ENCODE measurements at places on chromosomes 16 and 17.

DNA sequence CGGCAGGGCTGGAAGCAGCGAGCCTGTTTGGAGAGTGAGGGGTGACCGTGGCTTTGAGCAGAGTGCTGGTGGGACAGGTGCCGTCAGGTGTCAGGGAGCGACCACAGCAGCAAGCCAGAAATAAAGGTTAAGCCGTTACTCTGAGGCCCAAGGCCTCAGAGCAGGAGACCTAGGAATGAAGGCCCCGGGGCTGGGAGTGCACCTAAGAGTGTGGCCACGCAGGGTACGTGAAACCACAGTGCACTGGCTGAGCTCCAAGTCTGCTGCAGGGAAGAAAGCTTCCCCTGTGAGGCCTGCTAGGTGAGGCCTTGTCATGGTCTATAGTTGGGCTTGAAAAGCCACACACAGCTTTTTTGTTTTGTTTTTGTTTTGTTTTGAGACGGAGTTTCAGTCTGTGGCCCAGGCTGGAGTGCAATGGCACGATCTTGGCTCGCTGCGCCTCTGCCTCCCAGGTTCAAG is 8.7 kb downstream of the CLUAP1 start:
- no peak overlapping the region for H3K27ac ChIP-seq
- peaks cover 52% of the 10 kb centered on the region for H3K36me3 ChIP-seq
- no peaks in the 10 kb centered on the region for H3K4me1 ChIP-seq

DNA sequence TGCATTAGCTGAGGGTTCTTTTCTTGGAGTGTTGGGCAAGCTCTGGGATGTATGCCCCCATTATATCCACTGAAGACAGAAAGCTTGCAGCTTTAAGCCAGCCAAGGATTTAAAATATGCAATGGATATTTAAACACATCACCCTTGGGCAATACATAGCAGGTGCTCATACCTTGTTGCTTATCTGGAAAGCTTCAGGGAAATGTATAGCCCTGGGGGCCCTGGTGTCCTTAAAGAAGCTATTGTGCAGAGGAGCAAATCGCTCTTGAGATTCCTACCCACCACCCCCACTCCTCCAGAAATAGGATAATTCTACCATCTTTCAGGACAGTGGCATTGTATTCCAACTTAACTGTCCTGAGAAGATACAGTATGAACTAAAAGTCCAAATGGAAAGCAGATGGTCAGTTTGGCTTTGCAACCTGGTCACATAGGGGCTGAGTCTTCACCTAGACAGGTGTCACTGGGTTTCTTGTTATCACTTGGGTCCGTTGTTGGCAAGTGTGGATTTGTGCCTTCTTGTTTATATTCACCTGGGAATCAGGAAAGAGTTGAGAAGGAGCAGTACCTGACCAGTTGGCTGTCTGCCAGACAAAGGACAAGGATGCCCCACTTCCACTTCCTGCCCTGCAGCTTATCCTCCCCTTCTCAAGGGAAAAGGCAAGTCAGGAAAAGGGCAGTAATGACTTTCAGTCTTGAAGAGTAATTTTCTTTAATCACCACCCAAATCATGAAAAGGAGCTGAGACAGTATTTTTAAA is 3.4 kb downstream of the ANKRD40CL start:
- DNase-seq, result no peak
- no peak overlapping the region for H3K27ac ChIP-seq

- no peaks in the 10 kb centered on the region for H3K4me1 ChIP-seq
- no peak for DNase-seq
- H3K27me3 ChIP-seq, result no peaks in the 10 kb centered on the region
- H3K4me3 ChIP-seq, result no peak overlapping the region
- H3K36me3 ChIP-seq, result peaks cover 48% of the 10 kb centered on the region
Measured at GRCh38 chr17:30782206-30782605, 42.3 kb downstream of the CRLF3 start.

DNA sequence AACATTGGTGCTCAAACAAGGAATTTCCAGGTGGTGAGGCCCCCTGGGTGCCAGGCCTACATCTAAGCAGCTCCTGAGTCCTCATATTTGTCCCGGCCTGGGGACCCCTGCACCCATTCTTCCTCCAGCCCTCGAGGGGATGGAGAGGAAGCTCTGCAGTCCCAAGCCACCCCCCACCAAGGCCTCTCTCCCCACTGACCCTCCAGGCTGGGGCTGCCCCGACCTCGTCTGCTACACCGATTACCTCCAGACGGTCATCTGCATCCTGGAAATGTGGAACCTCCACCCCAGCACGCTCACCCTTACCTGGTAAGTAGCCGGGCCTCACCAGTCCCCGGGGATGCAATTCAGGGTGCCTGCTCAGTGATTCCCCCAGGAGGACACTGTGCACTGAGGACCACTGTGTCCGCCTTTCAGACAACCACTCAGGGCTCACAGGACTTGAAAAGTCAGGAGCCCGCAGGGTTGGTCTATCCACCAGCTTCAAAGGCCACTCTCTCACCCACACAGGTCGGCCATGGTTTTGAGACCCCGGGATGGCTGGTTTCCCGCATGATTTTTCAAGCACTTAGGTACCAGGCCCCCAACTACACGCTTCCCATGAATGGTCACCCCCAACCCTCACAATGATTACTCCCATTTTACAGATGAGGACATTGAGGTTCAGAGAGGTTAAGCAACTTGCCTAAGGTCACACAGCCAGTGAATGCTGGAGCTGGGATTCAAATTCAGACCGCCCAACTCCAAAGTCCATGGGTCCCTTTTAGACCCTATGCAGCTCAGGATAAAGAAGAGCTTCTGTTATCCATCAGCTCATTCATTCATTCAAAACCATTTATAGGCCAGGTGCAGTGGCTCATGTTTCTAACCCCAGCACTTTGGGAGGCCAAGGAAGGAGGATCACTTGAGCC is 32.4 kb downstream of the IL21R start:
- no peaks in the 10 kb centered on the region for H3K27me3 ChIP-seq
- H3K27ac ChIP-seq, result no peak overlapping the region
- no peak overlapping the region for H3K4me3 ChIP-seq
- no peaks in the 10 kb centered on the region for H3K4me1 ChIP-seq
- peak; percentile 93 for DNase-seq

DNA sequence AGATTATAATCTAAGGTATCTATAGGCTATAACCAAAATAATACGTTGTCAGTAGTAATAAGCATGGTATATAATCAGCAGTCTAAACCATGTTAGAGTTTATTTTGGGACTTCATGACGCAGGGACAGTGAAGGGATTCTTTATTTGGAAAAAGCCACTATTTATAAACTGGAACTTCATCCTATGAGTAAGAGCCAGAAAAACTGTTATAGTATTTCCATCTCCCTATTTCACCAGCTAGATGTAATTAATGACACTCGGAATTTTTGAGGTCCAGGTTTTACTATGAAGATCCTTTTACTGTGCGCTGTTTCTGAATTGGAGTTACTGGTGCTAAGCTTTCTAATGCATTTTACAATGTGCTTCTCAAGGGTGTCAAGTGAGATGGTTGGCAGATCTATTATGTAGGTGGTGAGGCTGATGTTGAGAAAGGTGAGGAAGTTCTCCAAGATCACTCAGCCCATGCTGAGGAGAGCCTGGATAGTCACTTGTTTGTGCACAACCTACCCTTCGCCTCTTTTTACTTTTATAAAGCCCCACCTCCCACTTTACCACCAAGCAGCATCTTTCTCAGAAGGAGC is 149.3 kb downstream of the MSI2 start:
- no peak overlapping the region for H3K4me3 ChIP-seq
- no peak for DNase-seq
- no peaks in the 10 kb centered on the region for H3K36me3 ChIP-seq
- H3K27ac ChIP-seq, result no peak overlapping the region

DNA sequence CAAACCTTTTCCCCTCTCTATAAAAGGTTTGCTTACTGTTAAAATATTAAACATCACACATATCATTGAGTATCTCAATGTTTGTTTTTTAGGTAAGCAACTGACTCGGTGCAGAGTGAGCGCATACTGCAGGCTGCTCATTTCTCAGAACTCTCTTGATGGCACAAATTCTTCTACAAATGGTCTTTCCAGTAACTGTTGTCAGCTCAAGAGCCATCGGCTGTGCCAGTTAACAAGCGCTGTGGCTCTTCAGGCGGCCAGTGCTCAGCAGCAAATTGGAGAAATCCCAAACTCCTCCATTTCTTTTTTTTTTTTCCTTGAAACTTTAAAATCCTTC is 8.6 kb downstream of the ABCA3 start:
- no peaks in the 10 kb centered on the region for H3K4me1 ChIP-seq
- no peak overlapping the region for H3K27ac ChIP-seq
- H3K27me3 ChIP-seq, result no peaks in the 10 kb centered on the region

DNA sequence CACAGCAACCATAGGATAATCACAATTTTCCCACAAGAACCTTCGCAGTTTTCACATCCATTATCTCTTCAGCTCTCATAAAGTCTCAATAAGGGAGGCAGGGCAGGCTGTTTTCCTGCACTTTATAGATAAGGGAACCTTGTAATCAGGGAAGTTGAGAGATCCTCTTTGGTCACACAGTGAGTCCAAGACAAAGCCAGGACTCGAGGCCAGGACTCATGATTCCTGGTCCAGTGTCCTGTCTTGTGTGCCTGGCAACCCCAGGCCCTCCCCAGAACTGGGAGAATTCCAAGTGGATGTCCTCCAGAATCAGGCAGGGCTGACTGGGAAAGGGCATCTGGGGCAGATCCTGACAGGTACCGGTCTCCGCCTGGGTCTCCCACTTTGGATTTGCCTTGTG is 23.1 kb upstream of the PHF12 start:
- H3K27ac ChIP-seq, result no peak overlapping the region
- no peak for DNase-seq
- H3K4me3 ChIP-seq, result no peak overlapping the region
- no peaks in the 10 kb centered on the region for H3K36me3 ChIP-seq
- peaks cover 7% of the 10 kb centered on the region for H3K4me1 ChIP-seq

All from vagina (tissue), 2 donors.